ENCODE measurements at places on chromosomes 11 and 22. TPM values are rescaled to one million over a fixed set of nuclear protein-coding genes. Genes with fewer than 3 reads are reported as not detected.
A peak's percentile ranks its signal among the peaks of the same experiment; 100 is the strongest.

Gene MMP1
- not detected for total RNA-seq

DNA sequence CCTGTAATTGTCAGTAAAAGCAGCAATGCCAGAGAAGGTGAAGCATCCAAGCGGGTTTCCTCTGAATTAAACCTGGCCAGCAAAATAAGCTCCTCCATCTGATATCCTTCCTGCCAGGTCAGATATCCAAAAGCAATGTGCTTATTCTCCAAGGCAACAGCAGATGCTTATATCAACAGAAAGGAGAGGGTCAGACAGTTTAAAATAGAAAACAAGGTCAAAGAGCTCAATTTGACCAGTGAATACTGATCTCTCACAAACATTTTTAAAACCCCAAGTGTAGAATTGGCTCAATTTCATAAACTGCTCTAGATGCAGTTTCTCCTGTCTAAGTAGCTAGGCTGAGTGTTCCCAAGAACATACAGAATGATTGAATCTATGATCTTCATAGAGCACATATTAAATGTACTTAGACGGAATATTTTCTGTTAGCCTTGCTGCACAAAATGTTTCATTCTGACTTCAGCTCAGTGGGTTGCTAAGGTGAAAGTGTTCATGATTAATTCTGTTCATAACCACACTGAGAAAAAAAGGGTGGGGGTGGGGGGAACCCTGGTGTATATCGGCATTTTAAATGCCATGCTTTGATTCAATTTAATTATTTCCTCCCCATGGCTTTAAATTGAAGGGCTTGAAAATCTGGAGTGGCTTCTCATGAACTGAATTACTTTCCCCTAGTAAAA is 174.2 kb upstream of the ARHGAP20 start:
- no peaks in the 10 kb centered on the region for H3K36me3 ChIP-seq
- peaks cover 12% of the 10 kb centered on the region for H3K27me3 ChIP-seq
- H3K27ac ChIP-seq: no peak overlapping the region
- H3K4me3 ChIP-seq: no peak overlapping the region

- peaks cover 8% of the 10 kb centered on the region for H3K27me3 ChIP-seq
- no peak overlapping the region for H3K4me3 ChIP-seq
Observed at GRCh38 chr11:45926536-45927331, 4.3 kb downstream of the LARGE2 start.

DNA sequence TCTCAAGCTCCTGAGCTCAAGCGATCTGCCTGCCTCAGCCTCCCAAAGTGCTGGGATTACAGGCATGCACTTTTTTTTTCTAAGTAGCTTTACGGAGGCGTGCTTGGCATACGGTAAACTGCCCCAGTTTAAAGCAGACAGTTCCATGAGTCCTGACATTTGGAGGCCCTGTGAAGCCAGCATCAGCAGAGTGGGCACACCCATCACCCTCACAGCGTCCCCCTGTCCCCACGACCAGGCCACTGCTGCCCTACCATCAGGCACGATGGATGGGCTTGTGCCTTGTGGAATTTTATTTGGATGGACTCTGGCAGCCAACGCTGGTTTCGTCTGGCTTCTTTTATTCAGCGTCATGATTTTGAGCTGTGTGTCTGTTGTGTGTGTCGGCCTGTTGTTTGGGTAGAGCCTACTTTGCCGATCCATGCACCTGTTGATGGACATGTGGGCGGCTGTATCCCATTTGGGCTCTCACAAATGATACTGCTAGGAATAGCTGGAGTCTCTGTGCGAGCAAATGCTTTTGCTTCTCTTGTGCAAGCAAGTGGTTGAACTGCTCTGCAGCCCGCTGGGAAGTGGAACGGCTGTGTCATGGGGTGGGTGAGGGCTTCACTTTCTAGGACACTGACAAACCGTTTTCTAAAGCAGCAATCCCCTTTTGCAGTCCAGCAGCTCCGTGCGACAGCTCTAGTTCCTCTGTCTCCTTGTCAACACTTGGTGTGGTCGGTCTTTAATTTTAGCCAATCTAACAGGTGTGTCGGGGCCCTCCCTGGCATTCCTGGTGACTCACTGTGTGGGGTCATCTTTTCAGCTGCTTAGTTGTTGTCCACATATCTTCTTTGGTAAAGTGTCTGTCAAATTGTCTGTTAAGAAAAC is 23.8 kb downstream of the KCNQ1 start:
- peaks cover 34% of the 10 kb centered on the region for H3K4me1 ChIP-seq
- H3K36me3 ChIP-seq: no peaks in the 10 kb centered on the region
- no peak overlapping the region for H3K27ac ChIP-seq
- DNase-seq: no peak

DNA sequence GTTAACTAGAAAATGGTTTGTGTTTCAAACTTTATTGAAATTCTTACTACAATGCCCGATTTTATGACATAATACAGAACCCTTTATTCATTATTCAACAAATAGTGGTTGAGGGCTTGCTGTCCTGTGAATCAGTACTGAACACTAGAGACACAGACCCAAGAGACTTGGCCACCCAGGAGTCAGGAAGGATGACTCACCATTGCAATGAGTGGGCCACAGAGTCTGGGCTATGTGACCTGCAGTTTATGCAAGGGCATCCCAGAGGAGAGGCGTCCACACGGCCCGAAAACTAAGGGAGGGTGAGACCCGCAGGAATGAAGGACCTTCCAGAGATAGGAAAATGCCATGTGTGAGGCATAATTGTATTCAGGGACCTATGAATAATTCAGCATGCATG is 143.8 kb upstream of the DDI1 start:
- no peaks in the 10 kb centered on the region for H3K27me3 ChIP-seq
- no peak overlapping the region for H3K27ac ChIP-seq
- DNase-seq: no peak
- no peak overlapping the region for H3K4me3 ChIP-seq
- no peaks in the 10 kb centered on the region for H3K36me3 ChIP-seq
- no peaks in the 10 kb centered on the region for H3K4me1 ChIP-seq

Gene SOX10
- not detected for total RNA-seq

- H3K27ac ChIP-seq: no peak overlapping the region
- DNase-seq: no peak
- no peak overlapping the region for H3K4me3 ChIP-seq
- peaks cover 22% of the 10 kb centered on the region for H3K4me1 ChIP-seq
- H3K36me3 ChIP-seq: no peaks in the 10 kb centered on the region
Observed at GRCh38 chr11:34647131-34647530, 26.2 kb downstream of the EHF start.

- peaks cover 6% of the 10 kb centered on the region for H3K36me3 ChIP-seq
- H3K4me3 ChIP-seq: no peak overlapping the region
- H3K27ac ChIP-seq: no peak overlapping the region
- no peaks in the 10 kb centered on the region for H3K4me1 ChIP-seq
- DNase-seq: no peak
- no peaks in the 10 kb centered on the region for H3K27me3 ChIP-seq
Observed at GRCh38 chr11:10514202-10514601, 26.8 kb downstream of the RNF141 start.

GRCh38 chr11:128205796-128206195 is 381.6 kb downstream of the ETS1 start:
- H3K4me3 ChIP-seq: no peak overlapping the region
- H3K27ac ChIP-seq: no peak overlapping the region
- peaks cover 12% of the 10 kb centered on the region for H3K4me1 ChIP-seq
- H3K27me3 ChIP-seq: no peaks in the 10 kb centered on the region
- H3K36me3 ChIP-seq: peaks cover 1% of the 10 kb centered on the region

DNA sequence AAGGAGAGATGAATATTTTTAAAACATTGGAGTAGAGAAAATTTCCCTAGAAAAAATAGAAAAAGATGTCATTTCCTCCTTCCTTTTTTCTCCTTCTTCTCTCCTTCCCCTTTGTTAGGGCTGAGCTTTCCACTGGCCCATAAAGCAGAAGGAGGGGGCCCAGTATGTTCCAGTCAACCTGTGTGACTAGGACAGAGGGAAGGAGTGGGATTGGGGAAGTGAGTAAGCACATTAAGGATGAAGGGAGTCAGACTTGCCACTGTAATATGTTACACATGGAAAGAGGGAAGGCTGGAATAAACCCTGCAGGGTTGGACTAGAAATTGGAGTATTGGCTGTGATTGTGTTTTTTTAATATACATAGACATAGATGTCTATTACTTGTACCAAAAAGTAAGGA is 20.1 kb upstream of the SPINDOC start:
- H3K4me1 ChIP-seq: no peaks in the 10 kb centered on the region
- H3K4me3 ChIP-seq: no peak overlapping the region
- no peak for DNase-seq
- H3K27ac ChIP-seq: no peak overlapping the region
- H3K27me3 ChIP-seq: peaks cover 8% of the 10 kb centered on the region

- H3K4me3 ChIP-seq: no peak overlapping the region
- DNase-seq: no peak
- no peak overlapping the region for H3K27ac ChIP-seq
- no peaks in the 10 kb centered on the region for H3K27me3 ChIP-seq
- no peaks in the 10 kb centered on the region for H3K4me1 ChIP-seq
Observed at GRCh38 chr22:19341500-19341899, 50.0 kb upstream of the CLTCL1 start.

- DNase-seq: no peak
- H3K4me1 ChIP-seq: peaks cover 59% of the 10 kb centered on the region
- H3K27ac ChIP-seq: peak overlapping the region; percentile 1
- H3K27me3 ChIP-seq: no peaks in the 10 kb centered on the region
Observed at GRCh38 chr11:114080769-114081168, 21.3 kb downstream of the ZBTB16 start.

GRCh38 chr22:48827904-48828555 is 999.6 kb downstream of the BRD1 start:
- no peaks in the 10 kb centered on the region for H3K4me1 ChIP-seq
- H3K27me3 ChIP-seq: peaks cover 8% of the 10 kb centered on the region
- no peak overlapping the region for H3K4me3 ChIP-seq
- no peak for DNase-seq
- H3K27ac ChIP-seq: no peak overlapping the region

Gene TEX12
- not detected for total RNA-seq

Measured in activated CD4-positive, alpha-beta memory T cell treated with anti-CD3 and anti-CD28 coated beads for 36 hours (primary cell).